ENCODE measurements at places on chromosomes 1 and 21.

DNA sequence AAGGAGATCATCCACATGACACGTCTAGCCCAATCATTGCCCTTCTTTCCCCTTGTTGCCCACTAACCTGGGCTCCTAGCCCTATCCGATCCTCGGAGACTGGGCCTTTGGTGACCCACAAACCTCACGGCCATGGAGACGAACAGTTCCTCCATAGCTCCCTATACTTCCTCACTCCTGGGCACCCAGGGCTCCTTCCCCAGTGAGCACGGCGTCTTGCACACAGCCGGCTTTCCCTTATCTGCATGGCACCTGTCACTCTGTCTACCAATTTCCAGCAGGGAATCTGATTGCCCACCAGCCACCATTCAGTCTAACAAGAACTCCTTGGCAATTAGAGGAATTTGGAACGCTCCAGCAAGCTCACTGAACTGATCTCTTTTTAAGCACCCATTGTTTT lies 3.1 kb downstream of the GNG4 start:
- DNase-seq = no peak

- DNase-seq = no peak
Measured at GRCh38 chr1:107926436-107927080, 38.4 kb downstream of the VAV3 start.

DNA sequence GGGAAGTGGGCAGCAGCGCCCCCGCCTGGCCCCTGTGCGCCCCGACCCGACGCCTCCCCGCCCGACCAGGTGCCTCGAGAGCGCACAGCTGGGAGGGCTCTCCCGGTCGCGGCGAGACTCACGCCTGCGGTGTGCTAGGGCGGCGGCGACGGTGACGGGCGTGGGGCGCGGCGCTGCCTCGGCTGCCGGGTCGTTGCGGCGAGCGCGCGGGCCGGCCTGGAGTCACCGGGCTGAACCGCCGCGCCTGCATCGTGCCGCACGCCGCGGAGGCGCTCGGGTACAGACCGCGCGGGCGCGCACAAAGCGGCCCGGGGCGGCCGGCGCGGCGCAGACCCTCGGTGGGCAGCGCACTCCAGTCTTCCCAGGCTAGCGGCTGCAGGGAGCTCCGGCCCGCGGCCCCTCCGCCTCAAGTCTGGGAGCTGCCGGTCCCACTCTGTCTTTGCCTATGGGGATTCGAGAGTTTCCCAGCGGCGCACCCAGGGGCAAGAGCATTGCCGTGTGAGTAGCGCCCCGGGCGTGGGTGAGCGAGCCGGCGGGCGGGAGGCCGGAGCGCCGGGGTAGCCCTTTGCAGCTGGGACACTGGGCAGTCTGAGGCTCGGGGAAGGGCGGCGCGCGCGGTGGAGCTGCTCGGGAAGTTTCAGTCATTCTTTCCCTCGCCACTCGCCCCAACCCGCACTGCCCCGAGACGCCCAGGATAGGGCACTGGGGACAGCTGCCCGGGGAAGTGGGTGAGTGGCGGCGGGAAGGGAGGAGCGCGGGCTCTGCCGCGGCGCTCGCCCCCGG lies at the start of gene SLC35F3:
TSS of gene SLC35F3 (plus strand) at position 44 of the 783 bp plus-strand sequence.
- DNase-seq = no peak

DNA sequence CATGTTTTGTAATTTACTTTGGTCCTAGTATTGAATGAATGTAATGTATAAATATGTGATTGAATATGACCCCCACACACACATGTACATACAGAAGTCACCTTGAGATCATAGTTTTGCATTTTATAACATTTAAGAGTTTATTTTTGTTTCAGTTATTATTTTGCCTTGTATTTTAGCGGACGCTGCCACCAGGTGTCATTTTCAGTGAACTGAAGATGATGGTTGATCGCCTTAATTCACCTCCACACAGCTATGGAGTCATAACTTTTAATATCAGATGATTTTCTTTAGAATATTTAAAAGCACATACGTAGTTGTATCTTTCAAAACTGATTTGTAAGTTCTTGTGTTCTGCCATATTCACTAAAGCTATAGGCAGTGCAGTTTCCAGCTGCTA lies 130.4 kb downstream of the DYRK1A start:
- no peak for DNase-seq

DNA sequence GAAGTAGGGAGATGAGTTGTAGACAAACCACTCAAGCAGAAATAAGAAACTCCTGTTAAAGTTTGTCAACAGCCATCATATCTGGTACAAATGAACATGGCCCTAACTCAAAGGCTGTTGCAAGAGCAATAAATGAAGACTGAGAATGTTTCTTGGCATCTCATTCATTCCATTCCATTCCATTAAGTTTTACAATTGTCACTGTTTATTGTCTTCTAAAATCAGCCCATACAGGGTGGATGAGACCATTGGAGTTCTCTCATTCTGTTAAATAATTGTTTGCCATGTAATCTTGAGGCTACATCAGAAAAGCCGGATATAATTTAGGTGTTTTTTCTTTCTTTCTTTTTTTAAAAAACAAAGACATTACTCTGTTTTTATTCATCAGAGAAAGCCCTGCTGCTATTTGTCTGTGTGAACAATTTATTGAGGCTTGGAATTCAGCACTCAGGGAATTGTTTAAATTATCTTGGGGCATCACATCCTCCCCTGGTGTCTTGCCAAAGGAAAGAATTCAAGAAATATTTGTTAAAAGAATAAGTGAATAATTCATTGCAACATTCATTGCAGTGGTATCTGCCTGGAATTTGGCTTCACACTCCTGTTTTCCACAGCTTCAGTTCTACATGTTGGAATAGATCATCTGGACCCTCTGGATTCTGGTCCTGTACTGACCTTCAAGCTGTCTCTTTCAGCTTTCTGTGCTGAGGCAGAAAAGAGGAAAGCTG lies 604.5 kb downstream of the PLPP3 start:
- DNase-seq = no peak

- DNase-seq = no peak
Measured at GRCh38 chr1:100511058-100511457, 26.9 kb upstream of the GPR88 start.

Data from Caco-2 (cell line).